ENCODE measurements at places on chromosomes 12 and 14. TPM values are rescaled to one million over a fixed set of nuclear protein-coding genes. Genes with fewer than 3 reads are reported as not detected.

GRCh38 chr14:58716706-58717105 lies 78.9 kb downstream of the DACT1 start:
- H3K27me3 ChIP-seq: no peaks in the 10 kb centered on the region
- DNase-seq: no peak
- no peak overlapping the region for H3K4me3 ChIP-seq
- no peak overlapping the region for H3K27ac ChIP-seq
- no peaks in the 10 kb centered on the region for H3K4me1 ChIP-seq

SOCS2 gene
- total RNA-seq: 125 TPM

- DNase-seq: no peak
- H3K27ac ChIP-seq: no peak overlapping the region
- H3K27me3 ChIP-seq: no peaks in the 10 kb centered on the region
- H3K36me3 ChIP-seq: no peaks in the 10 kb centered on the region
- H3K4me1 ChIP-seq: no peaks in the 10 kb centered on the region
These were observed 22.2 kb downstream of the COX8C start for GRCh38 chr14:93368996-93369712.

DNA sequence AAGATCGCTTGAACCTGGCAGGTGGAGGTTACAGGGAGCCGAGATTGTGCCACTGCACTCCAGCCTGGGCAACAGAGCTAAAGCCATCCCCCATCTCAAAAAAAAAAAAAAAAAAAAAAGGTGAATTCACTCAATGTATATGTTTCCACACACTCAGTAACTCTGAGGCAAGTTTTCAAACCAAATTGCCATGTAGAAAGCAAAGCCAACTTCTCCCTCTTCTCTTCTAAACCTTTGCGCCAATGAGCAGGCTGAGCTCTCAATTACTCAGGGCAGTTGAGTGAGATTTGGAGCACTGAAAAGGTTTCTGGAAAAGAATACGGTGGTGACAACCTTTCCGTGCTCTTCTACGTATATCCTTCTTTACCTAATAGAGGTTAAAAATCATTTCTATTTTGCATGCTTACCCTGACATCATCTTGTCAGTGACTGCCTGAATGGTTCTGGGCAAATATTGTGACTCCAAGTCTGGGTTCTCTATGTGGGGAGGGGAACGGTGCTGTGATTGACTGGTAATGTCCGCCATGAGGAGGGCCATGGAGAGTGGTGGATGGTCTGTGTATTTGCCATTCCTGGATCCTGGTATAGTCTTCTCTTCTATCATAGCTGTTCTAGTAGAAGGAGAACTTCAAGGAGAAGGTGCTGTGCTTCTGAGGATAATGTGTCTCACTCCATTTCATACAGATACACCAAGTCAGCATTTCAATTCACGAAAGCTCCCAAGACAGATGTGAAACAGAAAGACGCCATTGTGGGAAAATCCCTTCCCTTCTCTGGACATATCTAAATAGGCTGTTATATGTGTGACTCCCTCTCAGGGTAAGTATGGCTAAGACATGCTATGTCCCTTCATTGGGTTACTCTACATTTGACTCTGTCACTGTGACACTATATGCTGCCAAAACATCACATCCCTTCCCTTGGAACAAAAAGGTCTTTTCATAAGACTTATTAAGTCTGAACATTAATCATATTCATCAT lies 46.2 kb upstream of the MED13L start:
- H3K36me3 ChIP-seq: no peaks in the 10 kb centered on the region
- no peak overlapping the region for H3K4me3 ChIP-seq

- DNase-seq: no peak
- no peak overlapping the region for H3K27ac ChIP-seq
- peaks cover 8% of the 10 kb centered on the region for H3K4me1 ChIP-seq
- no peaks in the 10 kb centered on the region for H3K36me3 ChIP-seq
- no peak overlapping the region for H3K4me3 ChIP-seq
These were observed 222.2 kb downstream of the ERC1 start for GRCh38 chr12:1213205-1213604.

DNA sequence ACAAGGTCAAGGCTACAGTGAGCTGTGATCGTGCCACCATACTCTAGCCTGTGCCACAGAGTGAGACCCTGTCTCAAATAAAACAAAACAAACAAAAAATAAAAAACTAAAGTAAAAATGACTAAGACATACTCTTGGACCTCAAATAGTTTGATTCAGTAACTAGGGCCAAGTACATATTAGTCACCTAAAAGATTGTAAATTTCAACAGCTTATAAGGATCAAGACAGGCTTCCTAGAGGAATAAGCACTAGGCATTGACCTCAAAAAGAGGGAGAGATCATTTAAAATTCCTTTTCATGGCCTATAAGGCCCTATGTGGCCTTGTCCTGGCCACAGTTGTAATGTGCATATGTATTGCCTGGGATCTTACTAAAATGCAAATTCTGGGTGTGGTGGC lies 46.0 kb upstream of the CHST11 start:
- DNase-seq: no peak
- no peaks in the 10 kb centered on the region for H3K36me3 ChIP-seq
- H3K27ac ChIP-seq: no peak overlapping the region
- H3K4me3 ChIP-seq: no peak overlapping the region

- no peaks in the 10 kb centered on the region for H3K4me1 ChIP-seq
- H3K4me3 ChIP-seq: no peak overlapping the region
- H3K36me3 ChIP-seq: no peaks in the 10 kb centered on the region
- no peak for DNase-seq
These were observed 243.7 kb downstream of the BCAT1 start for GRCh38 chr12:24705216-24705615.

- no peaks in the 10 kb centered on the region for H3K36me3 ChIP-seq
- no peaks in the 10 kb centered on the region for H3K27me3 ChIP-seq
- peaks cover 5% of the 10 kb centered on the region for H3K4me1 ChIP-seq
- H3K4me3 ChIP-seq: no peak overlapping the region
These were observed 358.1 kb downstream of the RAD51B start for GRCh38 chr14:68177728-68178127.

- H3K36me3 ChIP-seq: no peaks in the 10 kb centered on the region
- no peak overlapping the region for H3K4me3 ChIP-seq
- H3K27me3 ChIP-seq: no peaks in the 10 kb centered on the region
- H3K27ac ChIP-seq: no peak overlapping the region
These were observed 106.5 kb downstream of the MYRFL start for GRCh38 chr12:69931569-69931968.

PPFIA2 gene
- 7.3 TPM for total RNA-seq

MYO1H gene
- total RNA-seq: not detected

GRCh38 chr14:101111620-101112290 lies 208.2 kb upstream of the RTL1 start:
- H3K4me1 ChIP-seq: no peaks in the 10 kb centered on the region
- no peak overlapping the region for H3K27ac ChIP-seq
- DNase-seq: no peak
- peaks cover 4% of the 10 kb centered on the region for H3K27me3 ChIP-seq
- no peak overlapping the region for H3K4me3 ChIP-seq
- no peaks in the 10 kb centered on the region for H3K36me3 ChIP-seq

DNA sequence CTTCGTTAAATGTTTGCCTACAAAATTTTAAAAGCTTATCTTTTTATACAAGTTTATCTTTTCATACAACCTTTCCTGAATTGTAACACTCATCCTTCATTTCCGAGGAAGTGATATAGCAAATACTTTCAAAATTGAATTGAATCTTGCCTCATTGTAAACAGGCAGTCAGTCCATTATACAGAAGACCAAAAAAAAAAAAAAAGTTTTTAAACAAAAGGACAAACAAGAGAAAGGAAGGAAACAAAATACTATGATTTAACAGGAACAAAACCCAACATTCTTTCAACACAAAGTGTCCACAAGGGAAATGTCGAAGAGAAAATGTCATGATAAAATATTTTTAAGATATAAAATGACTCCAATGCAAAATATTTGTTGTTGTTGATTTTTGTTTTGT lies 8.5 kb downstream of the ATF7 start:
- H3K36me3 ChIP-seq: no peaks in the 10 kb centered on the region
- no peaks in the 10 kb centered on the region for H3K27me3 ChIP-seq
- DNase-seq: no peak
- H3K4me1 ChIP-seq: no peaks in the 10 kb centered on the region

DNA sequence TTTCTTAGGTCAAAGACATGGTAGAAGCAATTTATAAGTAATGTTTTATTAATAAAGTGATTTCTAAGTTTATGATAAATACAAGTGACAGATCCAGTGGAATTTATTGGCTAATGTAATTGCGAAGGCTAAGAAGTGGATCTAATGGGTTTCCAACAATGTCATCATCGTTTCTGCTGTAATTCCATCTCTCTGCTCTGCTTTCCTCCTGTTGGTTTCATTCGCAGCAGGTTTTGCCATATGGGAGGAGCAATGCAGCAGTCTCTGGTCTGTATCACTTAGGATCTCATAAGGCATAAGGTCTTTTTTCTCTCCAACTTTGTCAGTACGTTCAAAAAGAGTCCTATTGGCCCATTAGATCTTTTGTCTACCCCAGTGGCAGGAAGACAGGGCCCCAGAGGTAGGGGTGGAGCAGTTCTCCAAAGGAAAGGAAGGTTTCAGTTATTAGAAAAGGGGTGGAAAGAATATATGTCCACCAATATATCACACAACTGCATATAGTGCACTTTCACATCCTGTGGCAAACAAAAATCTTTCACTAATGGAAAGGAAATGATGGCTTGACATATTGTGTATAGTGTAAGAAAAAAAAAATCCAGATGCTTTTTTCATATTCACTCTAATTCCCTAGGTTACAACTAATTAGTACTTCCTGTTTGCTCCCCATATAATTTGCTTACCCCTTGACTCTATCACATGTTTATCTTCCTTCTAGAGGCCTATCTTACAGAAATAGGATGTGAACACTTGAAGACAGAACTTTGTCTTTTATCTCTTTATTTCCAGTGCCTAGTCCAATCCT lies 451.3 kb downstream of the ZFP36L1 start:
- no peaks in the 10 kb centered on the region for H3K36me3 ChIP-seq
- no peak overlapping the region for H3K27ac ChIP-seq
- no peaks in the 10 kb centered on the region for H3K4me1 ChIP-seq
- no peaks in the 10 kb centered on the region for H3K27me3 ChIP-seq
- no peak overlapping the region for H3K4me3 ChIP-seq
- no peak for DNase-seq

GRCh38 chr14:94542111-94542810 lies 19.0 kb upstream of the SERPINA4 start:
- H3K27me3 ChIP-seq: no peaks in the 10 kb centered on the region
- H3K27ac ChIP-seq: no peak overlapping the region
- H3K4me1 ChIP-seq: no peaks in the 10 kb centered on the region

ADAMTS20 gene
- not detected for total RNA-seq

GRCh38 chr14:70881549-70882177 lies 25.6 kb upstream of the PCNX1 start:
- H3K27ac ChIP-seq: no peak overlapping the region
- H3K27me3 ChIP-seq: no peaks in the 10 kb centered on the region
- no peak for DNase-seq
- no peak overlapping the region for H3K4me3 ChIP-seq

DNA sequence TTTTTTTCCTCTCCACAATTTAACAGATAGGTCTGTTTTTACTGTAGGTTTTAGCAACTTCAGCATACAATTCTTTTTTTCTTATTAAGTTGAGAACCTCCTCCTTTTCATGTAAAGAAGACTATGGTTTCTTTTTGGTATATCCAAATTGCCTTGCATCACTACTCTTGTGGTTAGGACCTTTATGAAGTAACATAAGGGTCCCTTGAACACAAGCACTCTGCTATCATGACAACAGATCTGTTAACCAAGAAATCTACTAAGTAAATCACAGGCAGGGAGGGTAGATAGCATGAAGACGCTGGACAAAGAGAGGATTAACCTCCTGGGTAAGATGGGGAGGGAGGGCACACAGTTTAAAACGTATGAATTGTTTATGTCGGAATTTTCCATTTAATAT lies 380.6 kb downstream of the CCDC91 start:
- no peaks in the 10 kb centered on the region for H3K27me3 ChIP-seq
- H3K36me3 ChIP-seq: no peaks in the 10 kb centered on the region
- no peak overlapping the region for H3K4me3 ChIP-seq
- no peak for DNase-seq

- H3K36me3 ChIP-seq: no peaks in the 10 kb centered on the region
- H3K4me3 ChIP-seq: no peak overlapping the region
- H3K27ac ChIP-seq: peak overlapping the region; percentile 15
- H3K27me3 ChIP-seq: no peaks in the 10 kb centered on the region
- peak; percentile 35 for DNase-seq
These were observed 93.1 kb downstream of the PPM1H start for GRCh38 chr12:62841846-62842245.

PIK3C2G gene
- total RNA-seq: 1.4 TPM

TRHDE gene
- 4.1 TPM for total RNA-seq

DNA sequence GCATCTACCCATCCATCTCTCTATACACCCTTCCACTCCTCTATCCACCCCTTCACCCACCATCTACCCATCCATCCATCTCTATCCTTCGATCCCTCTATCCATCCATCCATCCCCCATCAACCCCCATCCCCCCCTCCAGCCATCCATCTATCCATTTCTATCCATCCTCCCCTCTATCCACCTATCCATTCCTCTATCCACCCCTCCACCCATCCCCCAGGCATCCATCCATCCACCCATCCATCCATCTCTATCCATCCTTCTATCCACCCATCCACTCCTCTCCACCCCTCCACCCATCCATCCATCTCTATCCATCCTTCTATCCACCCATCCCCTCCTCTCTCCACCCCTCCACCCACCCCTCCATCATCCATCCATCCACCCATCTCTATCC lies 17.5 kb upstream of the GPR132 start:
- no peak overlapping the region for H3K4me3 ChIP-seq
- H3K4me1 ChIP-seq: peaks cover 2% of the 10 kb centered on the region
- H3K27ac ChIP-seq: no peak overlapping the region
- H3K27me3 ChIP-seq: no peaks in the 10 kb centered on the region
- no peaks in the 10 kb centered on the region for H3K36me3 ChIP-seq

RPGRIP1 gene
- total RNA-seq: 6.8 TPM

- DNase-seq: no peak
- no peaks in the 10 kb centered on the region for H3K27me3 ChIP-seq
- H3K4me1 ChIP-seq: no peaks in the 10 kb centered on the region
- H3K4me3 ChIP-seq: no peak overlapping the region
- no peak overlapping the region for H3K27ac ChIP-seq
- H3K36me3 ChIP-seq: peaks cover 23% of the 10 kb centered on the region
These were observed 19.8 kb upstream of the PRKAG1 start for GRCh38 chr12:49038291-49038955.

GRCh38 chr14:34782031-34782430 lies 67.6 kb upstream of the CFL2 start:
- H3K36me3 ChIP-seq: no peaks in the 10 kb centered on the region
- no peak overlapping the region for H3K27ac ChIP-seq
- no peak for DNase-seq
- no peaks in the 10 kb centered on the region for H3K27me3 ChIP-seq
- H3K4me3 ChIP-seq: no peak overlapping the region
